Esophagus squamous epithelium (tissue), 5 donors: ENCODE measurements at places on chromosomes 3 and 15.

DNA sequence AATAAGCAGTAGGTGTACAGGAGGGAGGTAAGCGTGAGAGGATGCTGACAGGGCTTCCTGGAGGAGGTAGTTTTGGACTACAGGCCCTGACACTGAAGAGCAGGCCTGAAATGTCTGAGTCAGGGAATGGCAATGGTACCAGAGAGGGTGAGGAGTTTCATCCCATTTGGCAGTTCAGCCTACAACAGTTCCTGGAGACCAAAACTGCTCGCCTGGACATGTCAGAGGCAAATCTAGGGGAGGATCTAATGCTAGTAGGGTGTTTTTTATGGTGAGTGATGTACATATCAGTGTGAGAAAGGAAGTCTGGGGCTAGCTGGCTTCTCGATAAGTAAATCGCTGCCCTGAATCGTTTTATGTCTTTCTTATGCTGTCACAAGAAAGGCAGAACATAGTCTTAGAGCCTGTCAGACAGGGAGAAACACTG lies 13.8 kb upstream of the TNFSF10 start:
- DNase-seq, result no peak

GRCh38 chr3:58366699-58367098 lies 34.0 kb downstream of the PXK start:
- DNase-seq, result no peak

DNA sequence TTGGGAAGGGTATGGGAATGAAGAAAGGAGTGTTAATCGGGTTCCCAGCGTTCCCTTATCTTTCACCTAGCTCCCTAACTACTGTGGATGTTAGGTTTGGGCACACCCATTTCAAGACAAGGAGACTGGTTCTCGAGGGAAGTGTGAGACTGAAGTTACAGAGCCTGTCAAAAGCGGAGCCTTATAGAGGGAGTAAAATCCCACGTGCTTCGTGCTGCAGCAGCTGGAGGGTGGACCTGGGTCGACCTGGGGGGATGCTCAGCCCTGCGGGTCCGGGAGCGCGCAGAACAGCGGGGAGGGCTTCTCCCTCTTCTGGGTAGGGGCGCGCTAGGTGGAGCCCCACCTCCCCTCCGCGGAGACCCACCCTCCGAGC lies 314 bp upstream of the TMED3 start:
- DNase-seq, result no peak

GRCh38 chr3:51706788-51707731 lies at the start of gene GRM2:
Gene GRM2 (plus strand): TSS chr3:51707068. CDS start chr3:51708984, 1,916 bp downstream.
- DNase-seq, result no peak

DNA sequence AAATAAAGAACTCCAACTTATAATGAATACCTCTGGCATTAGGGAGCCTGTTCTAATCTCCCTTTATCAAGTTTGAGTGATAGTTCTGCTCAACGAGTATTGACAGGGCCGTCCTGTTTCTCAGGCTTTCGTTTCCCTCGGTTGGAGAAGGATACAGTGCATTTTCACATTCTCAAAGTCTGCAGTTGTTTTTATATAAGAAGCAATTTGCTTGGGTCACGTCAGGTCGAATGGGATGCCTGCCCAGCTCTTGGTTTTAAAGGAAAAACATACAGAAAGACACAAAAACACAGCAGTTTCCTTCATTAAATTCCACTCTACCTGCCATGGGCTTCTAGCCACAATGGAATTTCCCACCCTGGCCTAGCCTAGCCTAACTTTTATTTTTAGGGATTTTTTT lies 366.3 kb downstream of the TIGIT start:
- no peak for DNase-seq

GRCh38 chr3:46214751-46215352 lies 6.7 kb upstream of the CCR1 start:
- DNase-seq, result no peak

DNA sequence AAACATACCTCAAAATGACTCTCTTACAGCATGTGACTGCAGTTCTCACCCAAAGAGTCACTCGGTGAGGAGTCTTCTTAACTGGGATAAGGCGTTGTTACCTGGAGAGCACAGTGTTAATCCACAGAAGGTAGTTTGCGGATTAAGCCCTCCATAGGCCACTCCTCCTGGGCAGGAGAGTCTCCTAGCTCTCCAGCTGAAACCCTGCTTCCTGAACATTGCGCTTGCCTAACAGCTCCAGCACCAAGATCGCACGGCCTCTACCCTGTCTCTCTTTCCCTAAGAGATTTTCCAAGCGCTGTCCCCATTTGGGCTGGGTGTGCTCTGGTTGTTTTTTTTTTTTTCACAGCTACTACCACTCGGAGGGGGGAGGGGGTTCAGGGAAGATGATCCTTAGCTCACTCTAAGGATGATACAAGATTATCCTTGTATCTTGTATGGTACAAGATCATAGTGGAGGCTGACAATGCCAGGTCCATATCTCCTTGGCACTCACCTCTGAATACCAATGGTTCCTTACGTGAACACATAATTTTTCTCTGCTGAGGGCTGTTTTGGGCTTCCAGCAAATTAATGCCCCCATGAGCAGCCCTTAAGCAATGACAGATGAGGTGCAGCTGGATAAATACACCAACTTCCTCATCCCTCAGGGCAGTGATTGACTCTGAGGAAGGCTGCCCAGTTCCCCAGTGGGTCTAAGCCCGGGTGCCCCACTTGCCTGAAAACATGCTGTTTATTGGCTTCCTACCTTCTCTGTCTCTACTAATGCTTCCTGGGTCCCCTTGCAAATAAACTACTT lies 185.2 kb upstream of the TSC22D2 start:
- no peak for DNase-seq

- DNase-seq, result no peak
These were observed 4.6 kb downstream of the CCPG1 start for GRCh38 chr15:55403531-55403930.

- no peak for DNase-seq
These were observed 107.9 kb downstream of the LRTM1 start for GRCh38 chr3:54819946-54820345.

GRCh38 chr15:21271566-21271965 lies 168.7 kb downstream of the POTEB3 start:
- DNase-seq, result no peak

- no peak for DNase-seq
These were observed 11.5 kb downstream of the HEMK1 start for GRCh38 chr3:50580683-50581458.

DNA sequence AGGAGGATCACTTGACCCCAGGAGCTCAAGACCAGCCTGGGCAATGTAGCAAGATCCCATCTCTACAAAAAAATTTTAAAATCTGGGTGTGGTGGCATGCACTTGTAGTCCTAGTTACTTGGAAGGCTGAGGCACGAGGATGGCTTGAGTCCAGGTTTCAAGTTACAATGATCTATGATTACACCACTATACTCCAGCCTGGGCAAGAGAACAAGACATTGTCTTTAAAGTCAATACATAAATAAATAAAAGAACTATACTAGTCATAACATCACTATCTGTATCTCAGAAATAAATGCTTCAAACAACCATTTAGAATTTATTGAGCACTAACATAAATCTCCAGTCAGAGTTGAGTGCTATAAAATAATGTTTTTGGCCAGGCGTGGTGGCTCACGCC lies 8.5 kb upstream of the PHLDB2 start:
- no peak for DNase-seq

DNA sequence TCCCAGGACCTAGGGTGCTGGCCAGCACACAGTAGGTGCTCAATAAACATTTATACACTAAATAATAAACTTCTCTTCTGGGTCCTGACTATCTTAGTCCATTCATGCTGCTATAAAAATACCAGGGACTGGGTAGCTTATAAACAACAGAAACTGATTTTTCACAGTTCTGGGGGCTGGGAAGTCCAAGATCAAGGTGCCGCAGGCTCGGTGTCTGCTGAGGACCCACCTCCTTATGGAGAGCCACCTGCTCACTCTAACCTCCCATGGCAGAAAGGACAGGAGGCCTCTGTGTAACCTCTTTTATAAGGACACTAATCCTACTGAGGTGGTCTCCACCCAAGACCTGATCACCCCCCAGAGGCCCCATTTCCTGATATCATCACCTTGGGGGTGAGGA lies 114.4 kb upstream of the IQSEC1 start:
- DNase-seq, result no peak

- no peak for DNase-seq
These were observed 61.1 kb downstream of the DUT start for GRCh38 chr15:48392356-48392755.

DNA sequence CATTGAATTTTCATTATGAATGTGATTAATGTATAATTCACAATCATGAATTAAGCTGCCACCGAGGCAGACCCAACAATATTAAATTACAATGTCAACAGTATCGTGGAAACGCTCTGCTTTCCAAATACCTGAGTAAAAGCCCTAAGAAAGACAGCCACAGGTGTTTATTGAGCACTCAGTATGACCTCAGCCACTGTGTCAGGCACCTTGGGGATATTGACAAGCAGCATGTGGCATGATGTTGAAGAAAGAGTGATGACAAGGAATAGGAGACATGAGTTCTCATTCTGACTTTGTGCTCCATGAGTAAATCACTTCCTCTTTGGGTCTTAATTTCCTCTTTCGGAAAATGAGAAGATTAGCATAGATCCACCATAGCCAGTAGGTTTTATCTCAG lies 12.8 kb downstream of the C2CD4A start:
- DNase-seq, result no peak

GRCh38 chr15:77421370-77421700 lies 647 bp downstream of the HMG20A start:
- DNase-seq, result no peak

- DNase-seq, result no peak
These were observed 101.5 kb upstream of the CBLB start for GRCh38 chr3:105970283-105970682.

- DNase-seq, result no peak
These were observed 84.6 kb downstream of the FILIP1L start for GRCh38 chr3:100029689-100030088.

DNA sequence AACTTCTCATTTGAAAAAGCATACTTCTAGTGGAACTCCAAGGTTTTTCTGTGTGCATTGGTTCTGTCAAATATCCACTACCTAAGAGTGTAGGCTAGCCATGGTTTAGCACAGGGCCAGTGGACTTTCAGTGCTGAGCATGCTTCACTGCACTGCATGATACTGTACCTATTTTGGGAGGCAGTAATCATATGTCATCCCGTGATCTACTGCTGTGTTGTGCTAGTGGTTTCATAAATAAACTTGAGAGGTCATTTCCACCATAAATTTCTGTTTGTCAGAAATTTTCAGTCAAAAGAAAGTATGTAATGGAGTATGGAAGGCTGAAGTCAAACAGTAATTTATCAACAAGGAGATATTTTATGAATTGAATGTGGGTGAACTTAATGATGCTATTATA lies 203.6 kb downstream of the ROBO1 start:
- no peak for DNase-seq

GRCh38 chr15:22861161-22861560 lies 22.7 kb downstream of the NIPA2 start:
- no peak for DNase-seq

DNA sequence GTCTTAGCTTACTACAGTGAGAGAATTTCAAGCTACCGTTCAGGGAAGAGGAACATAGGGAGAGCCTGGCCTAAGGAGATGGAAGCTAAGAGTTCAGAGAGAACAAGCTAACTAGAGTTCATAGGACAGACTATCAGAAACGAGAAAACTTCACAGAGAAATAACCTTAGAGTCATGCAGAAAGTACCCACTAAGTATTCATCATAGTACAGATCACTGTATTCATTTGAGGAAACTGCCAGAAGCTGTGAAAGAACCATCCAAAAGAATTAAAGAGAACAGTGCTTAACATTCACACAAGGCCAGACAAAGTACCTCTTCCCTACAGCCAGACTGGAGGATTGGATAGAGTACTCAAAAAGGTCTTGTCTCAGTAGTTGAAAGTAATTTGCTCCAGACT lies 15.2 kb upstream of the GBE1 start:
- no peak for DNase-seq

- DNase-seq, result no peak
These were observed 30.1 kb downstream of the BDH1 start for GRCh38 chr3:197525706-197526105.

DNA sequence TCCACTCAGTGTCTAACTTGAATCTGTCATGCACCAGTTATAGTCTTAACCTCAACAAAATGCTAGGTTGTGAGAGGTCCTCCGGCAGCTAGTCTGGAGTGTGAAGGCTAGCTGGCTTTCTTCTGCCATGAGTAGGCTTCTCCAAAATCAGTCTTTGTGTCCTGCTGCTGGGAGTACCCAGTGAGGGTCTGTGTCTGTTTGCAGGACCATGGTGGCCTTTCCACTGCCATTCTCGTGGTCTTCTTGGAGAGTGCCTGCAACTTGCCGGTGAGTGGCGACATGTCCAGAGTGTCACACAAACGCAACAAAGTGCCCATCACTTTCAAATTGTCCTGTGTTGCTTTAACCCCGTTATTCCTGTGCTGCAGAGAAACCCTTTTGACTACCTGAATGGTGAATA lies 34.0 kb downstream of the ESYT3 start:
- no peak for DNase-seq

DNA sequence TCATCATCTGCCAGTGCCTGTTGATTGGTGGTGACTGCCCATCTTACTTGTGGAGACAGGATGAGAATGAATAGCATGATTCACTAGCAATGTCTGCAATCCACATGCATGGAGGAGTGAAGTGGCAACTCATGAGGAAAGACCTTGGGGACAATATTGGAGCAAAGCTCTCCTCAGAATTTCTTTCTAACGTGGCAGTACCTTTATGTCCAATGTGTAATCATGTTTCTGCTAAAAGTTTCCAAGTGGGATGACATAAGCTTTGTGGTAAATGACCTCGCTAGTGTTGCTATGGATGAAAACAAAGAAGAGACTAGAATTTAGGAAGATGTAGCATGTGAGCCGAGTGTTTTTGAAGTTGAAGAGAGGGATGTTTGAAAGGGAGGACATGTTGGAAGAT lies 117.8 kb downstream of the CPNE4 start:
- DNase-seq, result no peak

- DNase-seq, result no peak
These were observed 1.5 kb downstream of the MSL2 start for GRCh38 chr3:136194409-136195257.

GRCh38 chr3:158649791-158650190 lies 5.5 kb downstream of the GFM1 start:
- DNase-seq, result no peak

DNA sequence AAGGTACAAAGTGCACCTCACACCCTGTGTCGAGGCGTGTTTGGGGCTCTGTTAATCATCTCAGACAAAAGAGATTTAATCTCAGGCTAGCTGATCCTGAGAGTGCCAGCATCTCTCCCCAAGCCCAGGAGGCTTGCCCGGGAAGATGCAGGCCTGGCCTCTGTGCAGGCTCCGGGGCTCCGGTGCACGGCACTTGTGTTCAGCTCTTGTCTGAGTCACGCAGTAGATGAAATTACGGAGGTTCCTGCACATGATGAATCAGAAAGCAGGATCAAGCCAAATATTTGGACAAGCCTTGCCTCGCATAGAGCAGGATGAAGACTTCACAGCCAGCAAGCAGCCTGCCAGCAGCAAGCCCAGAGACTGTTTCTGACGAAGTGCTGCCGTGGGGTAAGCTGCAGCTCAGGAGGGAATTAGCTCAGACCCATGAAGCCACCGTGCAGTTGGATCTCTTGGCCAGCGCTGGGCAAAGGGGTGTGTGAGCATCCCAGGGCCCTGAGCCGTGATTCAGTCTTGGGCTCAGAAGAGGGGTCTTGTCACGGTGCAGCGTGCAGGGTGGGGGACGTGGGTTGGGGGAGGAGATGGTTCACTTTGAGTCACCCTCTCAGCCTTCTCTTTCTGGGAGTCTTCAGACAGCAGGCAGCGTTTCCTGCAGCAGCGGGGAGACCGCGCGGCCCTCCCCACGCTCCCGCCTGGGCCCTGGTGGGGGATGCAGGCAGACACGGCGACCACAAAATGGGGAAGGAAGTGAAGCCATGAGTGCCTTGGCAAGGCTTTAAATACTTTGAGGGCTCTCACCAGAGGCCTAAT lies 89.2 kb upstream of the MEF2A start:
- DNase-seq, result no peak
